Effector CD8-positive, alpha-beta T cell (primary cell): ENCODE measurements at places on chromosomes 1 and 21.

DNA sequence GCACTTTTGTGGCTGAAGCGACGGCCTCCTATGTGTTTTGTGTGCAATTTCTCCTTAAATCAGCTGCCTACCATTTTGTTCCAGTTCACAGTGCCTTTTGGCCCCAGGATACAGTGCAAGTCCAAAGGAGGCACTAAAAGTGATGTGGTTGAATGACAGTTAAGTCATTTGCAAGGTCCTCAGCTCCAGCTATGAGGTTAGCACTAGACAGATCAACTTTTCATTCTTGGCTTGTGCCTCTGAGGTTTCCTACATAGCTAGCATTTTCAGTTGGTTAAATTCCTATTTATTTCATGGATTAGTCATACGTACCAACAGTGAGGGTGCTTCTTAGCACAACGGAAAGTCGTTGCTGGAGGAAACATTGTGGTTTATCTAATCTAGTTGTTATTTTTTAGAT, 59.3 kb upstream of the NTPCR start:
- no peak for DNase-seq

DNA sequence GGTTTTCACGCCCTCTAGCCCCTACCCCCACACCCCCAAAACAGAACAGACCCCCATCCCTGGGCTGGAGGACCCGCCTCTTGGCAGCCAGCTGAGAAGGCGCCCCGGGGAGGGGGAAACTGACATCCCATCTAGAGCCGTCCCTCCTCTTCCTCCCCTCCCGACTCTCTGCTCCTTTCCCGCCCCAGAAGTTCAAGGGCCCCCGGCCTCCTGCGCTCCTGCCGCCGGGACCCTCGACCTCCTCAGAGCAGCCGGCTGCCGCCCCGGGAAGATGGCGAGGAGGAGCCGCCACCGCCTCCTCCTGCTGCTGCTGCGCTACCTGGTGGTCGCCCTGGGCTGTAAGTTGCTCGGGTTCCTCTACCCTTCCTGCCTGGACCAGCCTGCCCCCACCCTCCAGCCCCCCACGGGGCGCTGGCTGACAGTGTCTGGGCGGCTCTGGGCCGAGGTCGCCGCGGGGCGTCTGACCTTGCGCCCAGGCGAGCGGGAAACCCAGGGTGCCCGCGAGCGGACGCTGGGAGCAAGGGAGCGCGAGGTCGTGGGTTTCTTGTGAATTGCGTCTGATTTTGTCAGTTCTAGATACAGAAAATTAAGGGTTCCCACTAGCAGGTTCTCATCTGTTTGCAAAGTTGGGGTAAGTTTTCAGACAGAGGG, 618 bp downstream of the JAM2 start:
- DNase-seq: peak; percentile 8

DNA sequence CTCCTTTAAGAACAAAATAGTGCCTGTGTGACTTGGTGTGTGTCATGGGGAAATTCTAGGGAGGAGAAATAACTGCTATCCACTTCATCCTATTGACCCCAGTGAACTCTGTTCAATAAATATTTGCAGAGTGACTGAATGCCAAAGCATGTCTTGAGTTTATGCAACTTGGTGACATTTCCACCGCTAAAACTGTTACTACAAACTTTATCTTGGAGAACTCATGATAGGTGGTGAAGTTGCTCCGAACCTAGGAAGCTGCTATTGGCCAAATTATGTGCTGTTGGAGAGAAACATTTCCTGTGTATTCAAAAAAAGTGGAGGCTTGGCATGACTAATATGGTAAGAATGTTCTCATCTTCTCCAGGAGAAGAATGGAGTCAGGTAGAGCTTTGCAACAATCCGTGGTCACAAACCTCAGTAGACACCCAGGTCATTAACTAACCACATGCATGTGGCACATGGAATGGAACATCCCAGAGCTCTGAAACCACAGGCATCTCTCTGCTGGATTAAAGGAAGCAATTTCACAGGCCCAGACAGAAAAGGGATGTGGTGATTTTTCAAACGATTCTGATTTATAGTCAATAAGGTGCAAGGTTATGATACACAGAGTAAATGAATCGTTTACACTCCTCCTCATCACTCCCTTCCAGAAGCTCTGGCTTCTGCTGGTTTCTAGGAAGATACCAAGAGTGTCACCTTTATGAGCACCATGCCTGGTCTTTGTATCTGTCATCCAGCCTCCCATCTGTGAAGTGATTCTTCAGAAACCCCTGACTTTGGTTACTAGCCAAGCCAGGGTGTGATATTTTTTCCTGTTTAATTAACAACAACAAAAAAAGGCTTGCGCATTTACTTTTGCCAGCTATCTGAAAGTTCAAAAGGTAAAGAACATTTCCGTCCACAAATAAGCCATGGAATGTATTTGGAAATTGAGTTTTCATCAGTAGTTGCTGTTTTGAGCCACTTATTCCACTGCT, 361.1 kb downstream of the TGFB2 start:
- no peak for DNase-seq

DNA sequence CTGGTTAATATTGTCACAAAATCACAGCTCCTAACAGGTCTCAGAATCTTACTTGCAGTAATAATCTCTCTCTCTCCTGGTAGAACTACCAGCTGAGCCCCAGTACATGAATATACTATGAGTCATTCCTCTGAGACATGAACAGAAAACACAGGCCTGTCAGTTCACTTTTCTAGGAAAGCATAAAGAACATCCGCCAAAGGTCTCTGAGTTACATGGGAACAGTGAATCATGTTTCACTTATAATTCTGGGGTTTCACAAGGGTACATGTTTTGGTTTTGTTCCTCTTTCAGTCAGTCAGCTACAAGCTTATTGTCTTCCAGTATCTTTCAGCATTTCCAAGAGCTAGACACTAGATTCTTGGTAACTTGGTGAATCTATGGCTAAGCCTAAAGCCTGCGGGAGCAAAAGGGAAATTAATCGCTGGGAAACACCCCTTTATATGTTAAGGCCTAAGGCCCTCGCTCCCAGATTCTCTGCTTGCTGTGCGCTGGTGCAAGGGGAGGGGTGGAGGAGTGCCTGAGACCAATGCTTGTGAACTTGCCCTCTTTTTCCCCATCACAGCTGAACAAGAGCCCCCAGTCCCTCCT, 31.7 kb downstream of the IFNGR2 start:
- DNase-seq: no peak

- no peak for DNase-seq
These were observed 1786.6 kb downstream of the PLA2G4A start for GRCh38 chr1:188615321-188615720.

GRCh38 chr1:81582467-81582986, 218.2 kb upstream of the ADGRL2 start:
- DNase-seq: no peak

GRCh38 chr1:245587435-245588115, 432.8 kb downstream of the KIF26B start:
- DNase-seq: no peak

DNA sequence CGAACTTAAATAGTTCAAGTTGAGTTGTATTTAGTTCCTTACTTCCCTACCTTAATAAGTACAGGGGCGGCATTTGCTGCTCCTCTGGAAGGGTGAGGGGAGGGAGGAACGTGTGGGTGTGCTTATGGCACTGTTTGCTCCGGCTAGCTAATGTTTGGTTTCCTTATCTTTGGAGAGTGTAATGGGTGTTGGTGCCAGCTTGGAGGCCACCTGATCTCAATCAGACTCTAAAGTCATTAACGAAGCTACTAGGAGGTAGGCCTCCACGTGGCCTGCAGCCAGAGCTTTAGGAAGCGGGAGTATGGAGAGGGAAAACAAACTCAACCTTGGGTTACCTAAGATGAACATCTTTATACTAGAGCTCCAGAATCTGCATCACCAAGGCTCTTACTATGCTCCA, 43.0 kb upstream of the RAP1A start:
- DNase-seq: no peak

DNA sequence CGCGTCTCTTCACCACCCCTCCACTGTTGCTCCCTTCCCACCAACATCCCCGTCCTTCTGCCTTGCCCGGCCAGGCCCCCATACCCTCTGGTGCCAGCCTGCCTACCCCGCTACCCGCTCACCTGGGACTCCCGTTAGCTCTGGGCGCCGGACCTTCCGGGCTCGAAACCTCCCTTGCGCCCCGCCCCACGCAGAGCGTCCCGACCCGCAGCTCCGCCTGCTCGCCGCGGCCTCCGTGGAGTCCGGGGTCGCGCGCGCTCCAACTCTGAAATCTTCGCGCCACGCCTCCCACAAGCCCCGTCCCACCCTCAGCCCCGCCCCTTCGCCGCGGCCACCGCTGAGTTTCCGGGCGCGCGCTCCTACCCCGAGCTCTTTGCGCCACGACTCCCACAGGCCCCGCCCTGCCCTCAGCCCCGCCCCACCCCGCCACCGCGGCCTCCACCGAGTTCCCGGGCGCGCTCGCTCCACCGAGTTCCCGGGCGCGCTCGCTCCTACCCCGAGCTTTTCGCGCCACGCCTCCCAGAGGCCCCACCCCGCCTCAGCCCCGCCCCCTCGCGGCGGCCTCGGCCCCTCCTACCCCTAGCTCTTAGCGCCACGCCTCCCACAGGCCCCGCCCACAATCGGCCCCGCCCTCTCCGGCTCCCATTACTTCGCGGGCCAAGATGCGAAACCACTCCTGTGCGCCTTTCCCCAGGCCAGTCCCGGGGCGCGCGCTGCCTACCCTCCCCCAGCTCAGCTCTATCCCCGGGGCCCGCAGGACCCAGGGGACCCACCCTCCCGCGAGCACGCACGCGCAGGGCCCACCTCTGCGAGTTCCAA, at the start of gene IFT25:
IFT25 (minus strand) TSS at position 267 of the 819 bp plus-strand sequence. CDS start 5,617 bp downstream, outside the sequence.
- DNase-seq: peak; percentile 98

DNA sequence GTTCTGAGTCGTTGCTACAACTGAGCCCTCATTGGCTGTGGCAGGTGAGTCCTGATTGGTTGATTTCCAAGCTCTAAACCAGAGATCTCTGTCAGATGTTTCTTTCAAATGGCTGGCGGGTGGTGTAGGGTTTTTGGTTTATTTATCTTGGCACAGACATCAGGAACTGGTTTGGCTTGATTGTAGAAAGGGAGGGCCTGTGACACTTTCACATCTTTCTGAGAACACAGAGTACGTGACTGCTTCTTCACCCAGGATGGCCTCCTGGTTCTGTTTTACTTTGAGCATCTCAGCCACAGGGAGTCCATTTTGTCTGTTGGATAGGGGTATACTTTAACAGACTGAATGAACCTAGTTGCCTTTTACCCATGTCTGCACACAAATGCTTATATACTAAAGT, 89.4 kb upstream of the GPR52 start:
- no peak for DNase-seq

DNA sequence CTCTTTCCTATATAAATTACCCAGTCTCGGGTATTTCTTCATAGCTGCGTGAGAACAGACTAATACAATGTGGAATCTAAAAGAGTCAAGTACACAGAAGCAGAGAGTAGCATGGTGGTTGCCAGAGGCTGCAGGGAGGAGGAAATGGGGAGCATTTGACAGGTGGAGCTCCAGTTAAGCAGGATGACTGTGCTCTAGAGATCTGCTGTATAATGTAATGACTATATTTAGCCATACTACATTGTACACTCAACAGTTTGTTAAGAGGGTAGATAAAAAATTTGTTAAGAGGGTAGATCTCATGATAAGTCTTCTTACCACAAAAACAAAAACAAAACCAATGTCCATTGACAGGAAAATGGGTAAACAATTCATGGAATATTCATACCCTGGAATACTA, 82.1 kb downstream of the MT1HL1 start:
- DNase-seq: no peak

DNA sequence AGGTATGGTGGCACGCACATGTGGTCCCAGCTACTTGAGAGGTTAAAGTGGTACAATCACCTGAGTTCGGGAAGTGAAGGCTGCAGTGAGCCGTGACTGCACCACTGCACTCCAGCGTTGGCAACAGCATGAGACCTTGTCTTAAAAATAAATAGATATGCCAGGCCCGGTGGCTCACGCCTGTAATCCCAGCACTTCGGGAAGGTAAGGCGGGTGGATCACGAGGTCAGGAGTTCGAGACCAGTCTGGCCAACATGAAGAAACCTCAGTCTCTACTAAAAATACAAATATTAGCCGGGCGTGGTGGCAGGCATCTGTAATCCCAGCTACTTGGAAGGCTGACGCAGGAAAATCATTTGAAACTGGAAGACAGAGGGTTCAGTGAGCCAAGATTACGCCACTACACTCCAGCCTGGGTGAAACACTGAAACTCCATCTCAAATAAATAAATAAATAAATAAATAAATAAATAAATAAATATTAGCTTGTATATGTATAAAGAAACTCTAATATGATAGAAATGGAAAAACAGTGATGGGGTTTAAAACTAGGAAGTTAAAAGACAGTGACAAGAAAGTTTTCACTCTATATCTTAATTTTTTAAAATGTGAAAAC, 18.8 kb downstream of the GATAD2B start:
- no peak for DNase-seq

DNA sequence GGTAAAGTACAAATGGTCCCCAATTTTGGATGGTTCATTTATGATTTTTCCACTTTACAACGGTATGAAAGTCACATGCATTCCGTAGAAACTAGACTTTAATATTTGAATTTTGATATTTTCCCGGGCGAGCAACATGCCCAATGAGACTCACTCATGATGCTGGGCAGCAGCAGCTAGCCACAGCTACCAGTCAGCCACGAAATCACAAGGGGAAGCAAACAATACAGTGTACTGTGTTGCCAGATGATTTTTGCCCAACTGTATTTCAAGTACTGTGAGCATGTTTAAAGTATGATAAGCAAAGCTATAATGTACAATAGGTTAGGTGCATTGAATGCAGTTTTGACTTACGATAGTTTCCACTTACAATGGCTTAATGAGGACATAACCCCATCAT, 266.8 kb downstream of the VAV3 start:
- no peak for DNase-seq

DNA sequence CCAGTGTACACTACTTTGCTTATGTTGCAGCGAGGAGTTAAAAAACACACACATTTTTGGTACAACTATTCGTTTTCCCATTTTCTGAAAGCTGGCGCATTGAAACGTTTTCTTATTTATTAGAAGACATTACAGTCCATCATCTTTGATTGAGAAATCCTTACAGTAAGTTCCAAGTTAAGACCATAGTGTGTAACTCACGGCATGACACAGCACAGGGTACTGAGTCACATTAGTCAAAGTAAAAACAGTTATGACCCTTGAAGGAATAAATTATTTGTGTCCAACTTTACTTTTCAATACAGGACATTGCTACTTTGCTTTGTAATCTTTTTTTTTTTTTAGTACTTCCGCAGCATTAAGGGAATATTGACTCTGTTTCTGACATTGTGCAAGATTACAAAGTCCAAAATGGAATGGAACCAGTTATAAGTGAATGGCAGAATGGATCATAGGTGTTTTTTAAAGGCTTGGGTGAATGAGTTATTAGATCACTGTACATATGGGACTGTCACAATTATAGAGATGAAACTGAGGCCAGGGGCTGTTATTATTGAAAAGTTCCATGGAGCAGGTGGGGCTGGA, 11.7 kb downstream of the PTGFRN start:
- DNase-seq: no peak

- no peak for DNase-seq
These were observed 91.9 kb upstream of the IGSF21 start for GRCh38 chr1:18015719-18016118.
